ENCODE measurements at places on chromosomes 6 and 20.

DNA sequence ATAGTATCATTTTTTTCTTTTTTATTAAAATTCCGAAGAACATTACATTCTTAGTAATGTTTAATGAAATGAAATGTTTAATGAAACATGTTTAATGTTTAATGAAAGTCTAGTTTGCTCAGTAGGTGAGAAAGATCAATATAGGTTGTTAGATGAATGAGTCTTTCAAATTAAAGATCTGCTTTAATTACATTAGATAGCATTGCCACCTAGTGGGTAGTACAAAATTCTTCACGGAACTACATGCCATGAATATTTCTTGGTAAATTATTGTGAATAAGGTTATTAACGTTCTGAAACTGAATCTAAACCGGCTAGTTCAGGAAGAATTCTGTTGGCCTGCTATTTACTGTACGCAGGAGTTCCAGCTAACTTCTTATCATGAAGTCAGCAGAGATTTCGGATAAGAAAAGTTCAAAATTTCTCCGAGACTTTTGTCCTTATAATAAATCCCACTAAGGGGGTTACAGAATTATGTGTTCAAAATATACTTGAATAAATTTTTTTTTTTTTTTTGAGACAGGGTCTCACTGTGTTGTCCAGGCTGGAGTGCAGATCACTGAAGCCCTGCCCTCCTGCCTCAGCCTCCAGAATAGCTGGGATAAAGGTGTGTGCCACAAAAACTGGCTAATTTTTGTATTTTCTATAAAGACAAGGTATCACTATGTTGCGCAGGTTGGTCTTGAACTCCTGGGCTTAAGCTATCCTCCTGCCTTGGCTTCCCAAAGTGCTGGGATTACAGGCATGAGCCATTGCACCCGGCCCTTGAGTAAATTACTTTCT, 7.9 kb upstream of the GMNN start:
- DNase-seq: peak; percentile 27

GRCh38 chr20:63706852-63707557, 771 bp downstream of the ARFRP1 start:
- peak; percentile 78 for DNase-seq

GRCh38 chr20:46264391-46265266, 43.7 kb downstream of the CDH22 start:
- DNase-seq: peak; percentile 26

- no peak for DNase-seq
These were observed 2.7 kb downstream of the CUL7 start for GRCh38 chr6:43050981-43051380.

- DNase-seq: no peak
These were observed 44.9 kb downstream of the SNAI1 start for GRCh38 chr20:50027611-50028105.

- DNase-seq: no peak
These were observed 82.1 kb downstream of the RFPL4B start for GRCh38 chr6:112429226-112429625.

GRCh38 chr6:77450924-77451323, 12.4 kb downstream of the HTR1B start:
- DNase-seq: no peak

DNA sequence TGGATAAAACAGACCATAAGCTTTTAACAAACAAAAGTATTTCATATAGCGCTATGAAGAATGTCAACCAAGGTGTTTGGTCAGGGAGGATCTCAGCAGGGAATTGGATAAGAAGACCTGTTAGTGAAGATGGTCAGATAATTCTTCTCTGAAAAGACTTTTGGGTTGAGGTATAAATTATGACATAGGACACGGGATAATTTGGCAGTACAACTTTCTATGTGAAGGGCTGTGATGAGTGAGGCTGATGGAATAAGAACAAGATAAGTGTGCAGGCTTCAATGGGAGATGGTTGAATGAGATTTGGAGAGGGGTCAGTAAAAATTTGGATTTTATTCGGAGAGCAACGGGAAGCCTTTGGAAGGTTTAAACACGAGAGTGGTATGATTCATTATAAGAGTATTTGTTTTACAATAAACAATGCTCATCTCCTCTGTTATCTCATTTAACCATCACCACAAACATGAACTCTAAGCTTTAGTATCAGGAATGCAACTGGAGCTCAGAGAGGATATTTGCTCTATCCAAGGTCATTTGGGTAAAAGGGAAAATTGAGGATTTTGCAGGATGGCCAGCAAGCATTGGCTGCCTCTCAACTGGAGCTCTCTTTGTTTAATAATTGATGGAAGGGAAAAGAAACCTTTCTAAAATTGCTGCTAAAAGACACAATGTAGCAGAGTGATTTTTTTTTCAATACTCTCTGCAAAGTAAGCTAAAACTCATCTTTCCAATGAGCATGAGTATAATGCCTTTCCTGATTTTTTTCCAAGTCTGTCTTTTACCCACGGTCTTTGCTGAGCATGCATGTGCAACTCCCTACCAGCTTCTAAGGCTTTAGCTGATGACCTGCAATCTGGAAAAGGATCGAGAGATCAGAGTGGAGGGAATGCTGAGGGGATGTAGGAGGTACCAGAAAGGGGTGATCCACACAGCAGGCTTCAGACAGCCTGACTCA, 534.0 kb downstream of the CBLN4 start:
- DNase-seq: no peak

DNA sequence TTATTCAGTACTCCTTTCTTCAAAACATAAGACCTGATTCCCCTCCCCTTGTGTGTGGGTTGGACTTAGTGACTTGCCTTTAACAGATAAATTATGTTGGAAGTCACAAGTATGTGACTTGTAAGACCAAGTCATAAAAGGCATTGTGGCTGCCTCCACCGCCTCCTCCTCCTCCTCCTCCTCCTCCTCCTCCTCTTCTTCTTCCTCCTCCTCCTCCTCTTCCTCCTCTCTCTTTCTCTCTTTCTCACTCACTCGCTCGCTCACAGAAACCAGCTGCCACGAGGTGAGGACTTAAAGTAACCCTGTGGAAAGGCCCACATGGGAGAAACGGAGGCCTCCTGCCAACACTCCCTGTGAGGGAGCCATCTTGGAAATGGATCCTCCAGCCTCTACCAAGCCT, 64.0 kb downstream of the NCR2 start:
- DNase-seq: no peak

DNA sequence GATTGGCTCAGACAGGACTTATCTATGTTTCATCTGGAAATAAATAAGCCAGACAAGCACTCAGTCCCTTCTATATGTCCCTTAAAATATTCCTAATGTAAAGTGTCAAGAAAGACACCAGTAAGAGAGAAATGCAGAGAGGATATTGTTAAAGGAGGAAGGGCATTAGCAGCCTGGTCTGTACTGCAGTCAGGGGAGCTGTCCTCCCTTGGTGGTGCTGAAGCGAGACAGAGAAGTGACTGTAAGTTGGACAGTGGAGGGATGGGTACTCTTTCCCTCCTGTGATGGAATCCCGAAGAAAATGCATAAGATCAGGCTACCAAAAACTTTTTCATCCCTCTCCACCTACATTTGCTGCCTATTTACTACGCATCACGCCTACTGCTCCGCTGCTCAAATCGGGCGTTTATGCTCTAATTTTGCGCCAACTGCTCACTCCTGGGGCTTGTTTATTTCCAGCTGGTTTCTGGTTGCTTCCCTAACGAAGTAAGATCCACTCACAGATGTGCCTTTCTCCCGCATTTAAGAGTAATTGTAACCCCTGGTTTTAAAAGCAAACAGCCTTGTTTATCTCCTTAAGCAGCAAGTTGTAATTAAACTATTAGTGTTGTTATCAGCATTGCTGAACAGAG, 35.2 kb downstream of the PHACTR1 start:
- DNase-seq: no peak

GRCh38 chr6:143396497-143397226, 53.8 kb downstream of the ADAT2 start:
- no peak for DNase-seq

- no peak for DNase-seq
These were observed 147.0 kb downstream of the IPCEF1 start for GRCh38 chr6:154209555-154209954.

- no peak for DNase-seq
These were observed 84.3 kb upstream of the MRPS10 start for GRCh38 chr6:42301986-42302385.

- DNase-seq: no peak
These were observed 12.3 kb downstream of the SMPDL3A start for GRCh38 chr6:122801397-122801796.

- DNase-seq: no peak
These were observed 379.5 kb upstream of the GJE1 start for GRCh38 chr6:141753180-141753579.

GRCh38 chr6:2035046-2035445, 210.4 kb downstream of the GMDS start:
- no peak for DNase-seq

DNA sequence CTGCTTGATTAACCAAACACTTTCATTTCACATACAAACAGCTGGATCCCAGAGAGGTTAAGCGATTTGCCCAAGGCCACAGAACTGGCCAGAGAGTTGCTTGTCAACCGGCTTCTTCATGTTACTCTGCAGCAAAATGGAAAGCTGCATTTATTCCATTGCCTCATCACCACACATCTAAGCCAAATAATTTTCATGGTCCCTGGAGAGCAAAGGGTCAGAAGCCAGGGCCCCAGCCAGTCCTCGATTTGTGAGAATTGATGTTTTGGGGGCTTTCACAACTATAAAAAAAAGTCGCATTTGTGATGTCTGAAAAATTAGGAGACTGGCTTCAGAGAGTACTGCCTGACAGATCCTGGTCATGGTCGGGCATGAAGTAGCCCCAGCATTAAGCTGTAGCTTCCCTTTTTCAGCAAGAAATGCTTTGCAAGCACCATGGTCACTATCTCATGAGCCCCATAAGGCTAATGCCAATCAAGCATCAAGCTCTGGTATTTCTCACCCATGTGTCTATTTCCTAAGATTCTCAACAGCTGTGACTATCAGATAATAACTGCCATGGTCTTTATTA, 95.8 kb downstream of the BANF2 start:
- no peak for DNase-seq

GRCh38 chr6:107115695-107116327, 496 bp upstream of the BEND3 start:
- DNase-seq: peak; percentile 79

GRCh38 chr20:24533449-24533848, 64.0 kb downstream of the SYNDIG1 start:
- DNase-seq: no peak

- peak; percentile 51 for DNase-seq
These were observed 797 bp downstream of the SMIM13 start for GRCh38 chr6:11094411-11094851.

GRCh38 chr6:47479140-47479508, 1.5 kb downstream of the CD2AP start:
- DNase-seq: no peak

Data from NCI-H526 (cell line).